Stimulated activated naive CD4-positive, alpha-beta T cell treated with Interleukin-2 at 50 U/mL for 16 hours (primary cell): ENCODE measurements at places on chromosomes 12 and 14.

GRCh38 chr12:79046021-79046420 lies 181.4 kb downstream of the SYT1 start:
- DNase-seq: no peak

GRCh38 chr14:63692310-63693020 lies 35.4 kb downstream of the SGPP1 start:
- DNase-seq: no peak

DNA sequence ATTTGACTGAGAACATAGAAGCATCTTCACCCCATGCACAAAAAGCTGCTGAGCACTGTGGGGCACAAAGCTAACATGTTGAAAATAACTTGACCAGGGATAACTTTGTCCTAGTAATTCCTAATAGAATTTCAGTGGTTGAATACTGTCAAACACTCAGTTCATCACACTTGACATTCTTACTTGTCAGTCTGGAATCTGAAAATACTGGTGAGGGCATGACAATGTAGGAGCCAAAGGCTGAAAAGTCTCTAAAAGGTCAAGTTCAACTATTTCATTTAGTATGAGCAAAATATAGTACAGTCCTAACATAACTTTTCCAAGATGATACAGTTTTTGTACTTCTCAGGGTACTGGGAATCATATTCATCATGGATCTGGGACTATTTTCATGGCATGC lies 504.4 kb upstream of the LMO3 start:
- no peak for DNase-seq

GRCh38 chr12:110869026-110869425 lies 22.2 kb downstream of the CCDC63 start:
- no peak for DNase-seq

DNA sequence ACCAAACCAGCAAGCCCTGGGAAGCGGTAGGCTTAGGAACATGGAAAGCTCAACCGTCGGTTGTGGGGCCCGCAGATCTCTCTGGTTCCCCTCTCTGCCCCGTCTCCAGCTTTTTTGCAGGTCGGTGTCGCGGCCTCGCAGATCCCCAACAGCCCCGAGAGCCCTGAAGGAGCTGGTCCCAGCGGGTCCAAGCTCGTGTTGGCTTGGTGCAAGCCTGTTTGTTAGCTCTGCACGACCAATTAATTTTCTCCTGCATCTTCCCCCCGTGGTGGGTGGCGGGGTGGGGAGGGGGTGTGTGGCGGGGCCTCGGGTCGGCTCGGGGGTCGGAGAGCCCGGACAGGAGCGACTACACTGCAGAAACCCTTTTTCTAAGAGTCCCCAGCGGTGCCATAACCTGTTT lies 449 bp upstream of the SLC24A4 start:
- no peak for DNase-seq

GRCh38 chr12:131513606-131514005 lies 197.3 kb upstream of the SFSWAP start:
- DNase-seq: no peak

- DNase-seq: no peak
Observed at GRCh38 chr14:106024983-106025604, 498.7 kb downstream of the TMEM121 start.

- no peak for DNase-seq
Observed at GRCh38 chr12:44674875-44675274, 201.2 kb downstream of the NELL2 start.

- no peak for DNase-seq
Observed at GRCh38 chr12:18703321-18703720, 34.5 kb downstream of the PLCZ1 start.

DNA sequence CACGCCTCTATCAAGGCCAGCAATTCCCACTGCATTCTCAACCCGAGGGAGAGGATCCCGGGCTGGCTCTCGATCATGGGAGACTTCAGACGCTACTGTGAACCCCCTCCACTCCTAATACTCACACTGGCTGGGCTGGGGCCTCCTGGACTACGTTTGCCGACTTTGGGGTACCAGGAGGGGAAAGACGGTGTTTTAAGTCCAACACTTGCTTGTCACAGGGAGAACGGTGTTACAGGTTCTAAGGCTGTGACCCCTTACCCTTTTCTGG lies 463 bp downstream of the NACA start:
- no peak for DNase-seq

GRCh38 chr14:64082837-64083236 lies 211.3 kb downstream of the ESR2 start:
- DNase-seq: no peak

GRCh38 chr12:26691234-26691970 lies 141.6 kb downstream of the ITPR2 start:
- DNase-seq: no peak

GRCh38 chr12:127726671-127727315 lies 540.2 kb upstream of the TMEM132C start:
- no peak for DNase-seq

GRCh38 chr12:79871621-79872020 lies 63.3 kb downstream of the PPP1R12A start:
- DNase-seq: no peak

DNA sequence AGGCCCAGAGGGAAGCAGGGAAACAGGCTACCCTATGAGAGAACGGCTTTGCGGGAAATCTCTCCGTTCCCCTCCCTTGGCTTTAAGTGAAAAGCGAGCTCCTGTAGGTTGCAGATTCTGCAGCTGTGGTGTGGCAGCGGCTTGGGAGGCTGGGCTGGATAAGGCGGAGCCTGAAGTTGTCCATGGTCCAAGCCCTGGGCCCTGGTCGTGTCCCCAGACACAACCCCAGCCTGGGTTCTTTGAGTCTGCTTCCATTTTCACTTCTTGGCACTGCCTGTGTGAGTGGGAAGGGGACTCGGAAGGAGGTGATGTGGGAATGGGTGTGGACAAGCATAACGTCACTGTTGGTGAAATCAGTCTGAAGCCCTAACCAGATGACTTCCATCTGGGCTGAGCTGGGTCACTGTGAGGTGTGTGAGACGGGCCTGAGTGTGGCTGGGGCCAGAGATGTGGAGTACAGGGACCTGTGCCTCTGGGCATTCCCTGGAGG lies 43.0 kb upstream of the CTDSP2 start:
- DNase-seq: no peak

- no peak for DNase-seq
Observed at GRCh38 chr14:98725191-98725590, 546.8 kb downstream of the BCL11B start.

DNA sequence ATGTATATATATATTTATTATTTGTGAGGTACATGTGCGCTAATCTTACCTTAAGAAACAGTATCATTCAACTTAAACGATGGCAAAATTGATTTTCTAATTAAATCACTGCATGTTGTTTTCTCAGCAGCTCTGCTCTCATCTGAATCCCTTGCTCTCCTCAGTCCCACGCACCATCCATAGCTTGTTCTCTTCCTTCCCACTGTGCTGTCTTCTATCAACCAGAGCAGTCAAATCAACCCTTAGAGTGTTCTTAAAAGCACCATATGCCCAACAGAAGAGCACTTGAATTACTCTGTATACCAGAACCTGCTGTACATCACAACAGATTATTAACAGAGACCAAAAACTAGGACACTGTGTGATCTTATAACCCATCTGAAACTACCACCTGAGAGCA lies 209.4 kb upstream of the G2E3 start:
- DNase-seq: no peak

DNA sequence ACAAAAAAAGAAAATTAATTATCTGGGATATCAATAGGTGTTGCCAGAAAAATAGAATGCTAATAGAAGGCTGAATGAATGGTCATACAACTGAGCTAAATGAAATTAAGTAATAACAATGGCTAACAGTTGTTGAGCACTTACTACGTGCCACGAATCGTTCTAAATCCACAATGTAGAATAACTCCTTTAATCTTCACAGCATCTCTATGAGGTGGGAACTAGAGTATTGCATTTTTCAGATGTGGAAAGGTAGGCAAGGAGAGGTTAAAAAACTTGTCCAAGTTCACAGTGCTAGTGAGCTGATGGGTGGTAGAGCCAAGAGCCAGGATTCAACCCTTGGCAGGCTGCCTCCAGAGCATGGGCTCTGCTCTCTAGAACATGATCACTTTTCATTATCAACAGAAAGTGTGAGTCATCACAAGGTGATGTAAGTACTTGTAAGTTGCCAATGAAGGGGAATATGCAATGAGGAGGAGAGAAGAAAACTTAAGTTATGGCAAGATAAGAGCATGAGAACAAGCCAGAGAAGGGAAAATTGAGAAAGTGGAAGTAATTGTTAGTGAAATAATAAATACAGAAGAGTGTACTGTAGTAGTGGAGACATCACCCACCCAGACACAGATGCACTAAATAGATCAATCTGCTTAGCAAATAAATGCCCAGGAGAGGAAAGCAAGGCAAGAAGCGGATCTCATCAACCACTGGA lies 122.1 kb downstream of the PRKD1 start:
- no peak for DNase-seq

DNA sequence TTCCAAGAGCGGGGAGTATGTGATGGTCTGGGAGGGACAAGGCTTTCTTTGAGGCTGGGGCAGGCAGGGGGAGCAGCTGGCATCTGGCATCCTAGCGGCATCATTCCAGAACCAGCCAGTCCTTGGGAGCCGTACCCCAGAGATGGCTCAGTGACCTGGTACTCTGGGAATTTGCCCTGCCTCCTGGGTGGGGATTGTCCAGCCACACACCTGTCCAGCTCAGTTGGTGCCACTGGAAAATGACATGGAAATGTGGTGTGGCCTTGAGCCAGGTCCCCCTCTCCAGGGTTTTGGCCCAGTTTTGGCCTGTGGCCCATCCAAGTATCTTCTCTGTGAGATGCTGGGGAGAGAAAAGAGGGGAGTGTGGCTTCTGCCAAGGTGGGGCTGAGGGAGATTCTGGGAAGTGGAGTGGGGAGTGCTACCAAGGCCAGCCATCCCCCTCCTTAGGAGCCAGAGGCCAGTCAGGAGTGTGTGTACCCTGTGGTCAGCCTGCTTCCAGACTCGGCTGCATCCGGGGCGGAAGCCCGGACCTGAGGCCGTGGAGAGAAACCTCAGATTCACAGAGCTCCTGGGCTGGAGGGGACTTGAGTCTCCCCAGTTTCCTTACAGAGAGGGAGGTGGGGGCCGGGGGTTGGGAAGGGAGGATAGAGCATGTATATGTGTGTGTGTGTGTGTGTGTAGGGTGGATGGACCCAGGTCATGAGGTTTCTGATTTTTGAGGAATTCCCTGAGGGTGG lies 14.7 kb upstream of the KRT80 start:
- DNase-seq: no peak
